ENCODE measurements at places on chromosomes 5 and 9. TPM values are rescaled to one million over a fixed set of nuclear protein-coding genes. Genes with fewer than 3 reads are reported as not detected.

DAB2 gene
- total RNA-seq = 5.0 TPM

CCDC192 gene
- 0.63 TPM for total RNA-seq

DNA sequence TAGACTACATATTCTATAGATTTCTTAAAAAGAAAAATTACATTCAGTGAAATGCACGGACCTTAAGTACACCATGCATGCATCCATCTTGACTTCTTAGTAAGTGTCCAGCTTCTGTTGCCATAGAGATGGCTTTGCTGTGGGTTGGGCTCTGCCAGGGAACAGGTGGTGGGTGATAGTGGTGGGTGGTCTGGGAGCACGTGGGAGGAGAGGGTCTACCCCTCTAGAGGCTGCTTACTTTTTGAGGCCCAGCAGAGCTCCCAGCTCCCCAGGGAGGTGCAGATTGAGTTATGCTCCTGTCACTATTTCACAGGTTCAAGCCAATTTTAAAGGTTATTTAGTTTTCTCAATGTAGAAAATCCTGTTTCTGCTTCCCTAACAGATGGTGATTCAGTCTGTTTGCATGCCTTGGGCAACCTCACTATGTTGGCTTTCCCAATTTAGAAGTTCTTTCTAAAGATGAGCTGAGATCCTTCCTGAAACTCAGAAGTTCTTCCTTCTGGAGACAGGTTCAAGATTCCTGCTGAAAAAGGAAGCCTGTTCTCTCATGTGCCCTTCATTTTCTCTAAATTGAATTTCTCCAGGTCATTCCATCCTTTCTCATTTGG is 107.4 kb upstream of the LHFPL2 start:
- no peak for DNase-seq

GRCh38 chr5:87410931-87411330 is 1.8 kb downstream of the CCNH start:
- DNase-seq = no peak

DNA sequence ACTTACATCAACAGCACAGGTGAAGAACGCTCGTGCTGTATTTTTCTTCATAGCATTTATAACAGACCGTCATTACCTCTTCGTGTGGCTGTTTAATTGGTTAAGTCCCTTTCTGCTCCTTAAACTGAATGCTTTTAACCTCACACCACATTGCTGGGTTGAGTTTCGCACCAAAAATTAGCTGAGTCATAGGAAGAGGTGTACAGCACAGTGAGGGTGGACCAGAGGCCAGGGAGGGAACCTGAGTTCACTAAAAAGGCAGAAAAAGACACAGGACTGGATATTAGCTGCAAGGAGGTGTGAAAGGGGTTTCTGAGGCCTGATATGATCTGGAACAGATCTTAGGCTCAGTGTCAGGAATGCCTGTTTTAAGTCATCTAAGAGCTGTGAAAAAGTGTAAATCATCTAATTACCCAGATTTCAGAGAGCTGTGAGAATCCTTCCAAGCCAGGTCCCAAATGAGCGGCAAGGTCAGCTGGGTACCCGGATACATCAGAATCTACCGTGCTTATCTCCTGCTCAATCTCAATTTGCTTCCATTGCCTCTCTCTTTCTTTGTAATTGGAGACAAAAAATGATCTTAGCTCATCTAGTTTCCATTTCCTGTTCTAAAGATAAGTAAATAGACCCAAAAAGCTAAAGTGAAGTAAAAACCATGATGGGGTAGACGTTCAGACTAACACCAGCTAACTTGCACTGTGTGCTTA is 7.1 kb upstream of the CFAP90 start:
- no peak for DNase-seq

DNA sequence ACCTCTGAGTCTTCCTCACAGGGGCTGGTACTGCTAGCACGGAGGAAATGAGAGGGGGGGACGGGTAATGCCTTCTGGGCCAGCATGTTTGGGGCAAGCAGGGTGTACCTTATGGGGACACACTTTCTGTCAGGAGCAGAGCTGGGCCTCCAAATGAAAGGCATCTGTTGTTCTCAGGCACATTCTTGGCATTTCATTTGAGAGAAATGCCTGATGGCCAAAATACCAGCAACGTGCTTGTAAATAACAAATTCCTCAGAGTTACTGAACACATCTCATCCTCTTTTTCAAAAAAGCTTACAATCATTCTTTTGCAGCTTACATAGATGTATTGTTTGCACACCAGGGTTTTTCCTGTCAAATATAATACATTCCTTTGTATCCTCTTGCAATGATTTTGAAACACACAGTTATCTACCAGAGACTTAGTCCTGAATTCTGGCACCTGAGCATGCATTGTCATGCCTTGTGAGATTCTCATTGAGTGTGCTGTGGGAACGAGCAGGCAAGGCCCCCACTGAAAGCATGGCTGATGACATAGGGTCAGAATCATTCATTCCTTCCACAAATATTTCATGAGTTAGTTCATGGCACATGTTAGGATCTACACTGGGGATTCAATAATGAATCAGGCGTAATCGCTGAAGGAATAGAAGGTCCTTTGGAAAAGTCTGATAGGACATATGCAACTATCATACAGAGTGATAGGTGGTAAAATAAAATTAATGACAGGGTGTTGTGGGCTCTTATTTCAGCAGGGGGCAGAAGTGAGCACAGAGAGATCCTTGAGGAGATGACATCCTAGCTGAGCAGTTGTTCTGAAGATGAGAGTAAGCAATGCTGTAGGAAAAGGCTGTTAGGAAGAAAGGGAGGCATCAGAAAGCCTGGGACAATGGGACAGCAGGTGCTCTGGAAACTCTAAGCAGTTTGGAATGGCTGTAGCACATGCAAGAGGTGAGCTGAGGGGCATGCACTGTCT is 260.9 kb upstream of the TUT7 start:
- peak; percentile 58 for DNase-seq

GRCh38 chr5:72468024-72468423 is 39.2 kb downstream of the ZNF366 start:
- no peak for DNase-seq

DNA sequence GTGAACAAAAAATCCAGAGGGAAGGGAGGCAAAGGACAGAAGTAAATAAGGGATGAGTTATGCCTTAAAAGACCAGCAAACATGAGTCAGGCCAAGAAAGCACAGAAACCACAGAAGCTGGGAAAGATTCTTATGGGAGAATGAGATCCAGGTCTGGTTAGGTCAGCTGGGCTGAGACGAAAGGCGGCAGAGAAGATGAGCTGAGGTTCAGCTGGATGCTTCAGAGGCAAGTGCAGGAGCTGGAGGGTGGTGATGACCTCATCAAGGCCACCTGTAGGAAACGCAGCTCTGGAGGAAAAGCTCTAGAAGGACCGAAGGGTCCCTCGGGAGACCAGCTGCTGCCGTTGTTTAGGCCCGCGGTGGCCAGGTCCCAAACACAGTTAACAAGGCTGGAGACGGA is 152.0 kb downstream of the MYO10 start:
- DNase-seq = no peak

GRCh38 chr9:89185980-89186379 is 7.4 kb upstream of the SHC3 start:
- DNase-seq = no peak

- no peak for DNase-seq
These were observed 53.9 kb upstream of the SUSD3 start for GRCh38 chr9:93004561-93004960.

- DNase-seq = no peak
These were observed 199.9 kb downstream of the SNX18 start for GRCh38 chr5:54717459-54717858.

DNA sequence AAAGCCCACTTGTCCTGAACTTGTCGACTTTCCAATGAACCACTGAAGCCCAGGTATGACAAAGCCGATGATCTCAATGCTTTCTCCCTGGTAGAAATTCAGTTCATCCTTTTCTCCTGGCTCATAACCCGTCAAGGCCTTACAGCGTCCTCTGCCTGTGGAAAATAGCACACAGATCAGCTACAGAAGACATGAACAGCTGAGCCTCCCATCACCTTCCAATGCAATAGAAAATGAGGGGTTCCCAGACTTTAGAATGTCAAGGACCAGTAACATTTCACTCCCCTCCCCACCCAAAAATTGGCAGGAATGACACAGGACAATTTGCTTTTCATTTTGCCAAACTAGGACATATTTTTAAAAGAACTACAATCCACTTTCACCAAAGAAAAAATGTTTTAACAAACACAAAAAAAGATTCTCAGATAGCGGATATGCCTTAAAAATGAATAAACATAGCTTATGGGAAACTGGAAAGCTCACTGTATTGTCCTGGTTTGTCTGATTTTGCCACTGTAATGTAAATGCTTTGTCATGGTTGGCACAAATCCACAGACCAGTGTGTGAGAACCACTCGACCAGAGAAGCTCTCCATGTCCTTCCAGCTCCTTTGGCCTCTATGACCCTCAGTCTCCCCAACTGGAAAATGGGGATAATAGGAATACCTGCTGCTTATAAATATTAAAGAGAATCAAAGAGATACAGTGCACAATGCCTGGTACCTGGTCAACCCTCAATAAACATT is 24.4 kb downstream of the SH3TC2 start:
- DNase-seq = no peak

Measured in H1 (cell line).